ENCODE measurements at places on chromosomes 4 and X.

DNA sequence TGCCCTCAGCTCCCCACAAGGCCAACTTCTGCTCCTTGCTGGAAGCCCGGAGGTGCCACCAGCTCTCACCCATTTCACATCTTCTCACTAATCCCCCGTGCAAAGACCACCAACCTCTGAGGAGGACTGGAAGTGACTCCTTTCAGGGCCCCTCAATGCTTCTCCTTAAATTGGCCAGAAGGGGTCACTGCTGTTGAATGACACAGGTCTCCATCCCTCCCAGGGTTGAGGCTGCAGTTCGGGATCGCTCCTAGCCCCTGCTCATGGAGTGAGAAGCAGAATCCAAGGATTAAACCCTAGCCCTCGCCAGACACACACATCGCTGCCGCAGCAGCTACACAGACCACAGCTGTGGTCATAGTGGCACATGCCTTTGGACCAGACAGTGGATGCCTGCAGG is 279.5 kb upstream of the TAPT1 start:
- DNase-seq = no peak

GRCh38 chr4:41822325-41822724 is 73.8 kb upstream of the PHOX2B start:
- DNase-seq = no peak

GRCh38 chr4:129377131-129377845 is 281.3 kb downstream of the C4orf33 start:
- DNase-seq = no peak

- DNase-seq = no peak
Measured at GRCh38 chr4:144350706-144351105, 210.2 kb upstream of the GYPA start.

- no peak for DNase-seq
Measured at GRCh38 chr4:140943486-140944198, 187.5 kb upstream of the TBC1D9 start.

DNA sequence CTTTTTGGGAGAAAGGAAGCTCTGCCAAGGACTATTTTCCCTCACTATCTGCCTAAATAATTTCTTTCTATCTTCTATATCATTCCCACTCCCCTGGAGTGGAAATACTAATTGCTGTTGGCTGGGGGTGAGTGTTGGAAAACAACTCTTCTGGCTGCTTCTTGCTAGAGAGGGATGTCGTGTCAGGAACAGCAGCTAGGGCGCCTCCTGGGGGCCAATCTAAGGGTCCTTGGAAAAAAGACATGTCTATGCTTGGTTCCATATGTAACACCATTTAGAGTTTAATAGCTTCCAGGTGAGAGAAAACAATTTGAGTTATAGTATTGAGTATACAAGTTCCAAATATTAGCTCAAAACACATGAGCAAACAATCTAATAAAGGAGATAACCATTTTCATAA is 111.3 kb downstream of the MAGEE1 start:
- no peak for DNase-seq

DNA sequence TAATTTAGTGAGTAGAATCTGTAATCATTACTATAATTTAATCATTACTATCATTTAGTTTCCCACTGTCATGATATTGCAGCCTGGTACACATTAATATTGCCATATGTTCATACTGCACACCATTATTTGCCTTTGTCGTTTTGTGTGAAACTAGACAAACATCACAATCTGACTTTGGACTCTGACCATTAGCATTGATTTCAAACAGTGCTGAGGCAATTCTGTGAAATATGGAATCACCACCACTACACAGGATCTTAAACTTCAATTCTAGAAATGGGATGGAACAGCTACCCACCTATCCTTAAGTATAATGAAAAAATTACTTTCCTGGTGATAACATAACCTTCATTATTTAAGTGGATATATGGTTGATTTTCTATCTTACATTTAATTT is 98.3 kb downstream of the SORBS2 start:
- no peak for DNase-seq

GRCh38 chrX:10529344-10529743 is 91.0 kb downstream of the MID1 start:
- DNase-seq = no peak

GRCh38 chr4:177010418-177010817 is 217.7 kb upstream of the VEGFC start:
- DNase-seq = no peak

- DNase-seq = no peak
Measured at GRCh38 chr4:151313306-151314009, 11.9 kb downstream of the SH3D19 start.

DNA sequence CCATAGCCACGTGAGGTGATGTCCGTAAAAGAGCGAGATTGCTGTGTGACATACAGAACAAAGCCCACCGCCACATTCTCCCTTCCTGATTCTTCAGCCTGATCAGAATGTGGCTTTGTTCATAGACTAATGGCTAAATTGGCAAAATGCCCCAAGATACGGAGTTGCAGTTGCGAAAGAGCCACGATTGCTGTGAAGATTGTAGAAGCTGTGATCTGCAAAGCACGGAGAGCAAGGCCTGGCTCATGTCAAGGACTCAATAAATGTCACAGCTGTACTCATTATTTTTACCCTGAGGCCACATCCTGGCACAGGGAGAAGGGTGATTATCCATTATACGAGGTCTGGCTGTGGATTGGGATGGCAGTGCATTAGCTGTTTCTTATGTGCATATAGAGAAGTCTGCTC is 34.2 kb downstream of the ARSD start:
- no peak for DNase-seq

Measured in erythroblast (primary cell).